DMS79 treated with DMSO at 0.1 percent for 48 hours (cell line): ENCODE measurements at places on chromosomes 4 and X.

DNA sequence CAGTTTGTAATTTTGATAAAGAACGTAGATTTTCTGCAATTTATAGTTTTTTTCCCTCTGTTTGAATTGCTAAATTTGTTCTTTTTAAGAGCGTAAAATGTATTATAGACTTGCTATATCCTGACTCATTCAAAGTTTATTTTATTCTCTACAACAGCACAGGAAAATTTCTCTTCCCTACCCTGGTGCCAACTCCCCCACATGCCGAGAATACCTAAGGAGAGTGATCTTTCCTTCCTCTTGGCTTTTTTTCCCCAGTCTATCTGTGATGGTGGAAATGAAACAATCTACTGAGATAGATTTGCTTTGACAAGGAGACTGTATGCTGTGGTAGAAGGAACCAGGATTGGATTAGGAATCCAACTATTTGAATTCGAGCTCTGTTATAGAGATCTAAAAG lies 271.6 kb downstream of the TLL1 start:
- DNase-seq: no peak

GRCh38 chrX:108419401-108419800 lies 18.8 kb downstream of the COL4A6 start:
- DNase-seq: no peak

DNA sequence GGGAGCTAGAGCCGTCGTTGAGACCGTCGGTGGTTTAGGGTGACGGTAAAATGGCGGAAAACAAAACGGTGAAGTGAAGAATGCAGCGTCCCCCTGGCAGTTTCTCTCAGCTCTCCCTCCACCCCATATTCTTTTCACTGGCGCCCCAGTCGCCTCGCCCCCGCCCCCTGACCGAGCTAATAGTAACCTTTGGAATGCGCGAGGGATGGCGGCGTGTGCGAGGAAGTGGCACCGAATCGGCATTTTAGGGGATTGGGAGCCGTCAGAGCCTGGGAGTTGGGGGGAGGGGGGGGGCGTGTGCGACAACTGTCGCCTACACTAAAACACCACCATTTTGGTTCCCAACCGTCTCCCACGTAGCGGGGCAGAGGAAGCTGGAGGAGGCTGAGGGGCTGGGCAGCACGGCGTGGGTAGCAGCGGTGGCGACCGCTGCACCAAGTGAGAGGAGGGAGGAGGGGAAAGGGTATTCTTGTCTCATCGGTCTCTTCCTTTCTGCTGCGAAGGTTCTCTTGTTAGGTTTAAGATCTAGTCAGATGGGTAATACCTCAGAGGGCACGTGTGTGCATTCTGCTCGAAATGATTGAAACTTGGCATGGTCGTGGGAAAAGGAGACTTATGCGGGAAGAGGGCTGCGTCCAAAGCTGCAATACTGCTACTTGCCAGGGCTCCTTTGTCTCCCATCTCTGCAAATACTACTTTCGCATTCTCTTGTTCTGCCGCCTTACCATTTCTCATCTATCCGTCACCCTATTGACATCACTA lies 840 bp downstream of the ZNF711 start:
- DNase-seq: peak; percentile 29

GRCh38 chr4:41882625-41883347 lies 52.4 kb upstream of the TMEM33 start:
- DNase-seq: peak; percentile 24

DNA sequence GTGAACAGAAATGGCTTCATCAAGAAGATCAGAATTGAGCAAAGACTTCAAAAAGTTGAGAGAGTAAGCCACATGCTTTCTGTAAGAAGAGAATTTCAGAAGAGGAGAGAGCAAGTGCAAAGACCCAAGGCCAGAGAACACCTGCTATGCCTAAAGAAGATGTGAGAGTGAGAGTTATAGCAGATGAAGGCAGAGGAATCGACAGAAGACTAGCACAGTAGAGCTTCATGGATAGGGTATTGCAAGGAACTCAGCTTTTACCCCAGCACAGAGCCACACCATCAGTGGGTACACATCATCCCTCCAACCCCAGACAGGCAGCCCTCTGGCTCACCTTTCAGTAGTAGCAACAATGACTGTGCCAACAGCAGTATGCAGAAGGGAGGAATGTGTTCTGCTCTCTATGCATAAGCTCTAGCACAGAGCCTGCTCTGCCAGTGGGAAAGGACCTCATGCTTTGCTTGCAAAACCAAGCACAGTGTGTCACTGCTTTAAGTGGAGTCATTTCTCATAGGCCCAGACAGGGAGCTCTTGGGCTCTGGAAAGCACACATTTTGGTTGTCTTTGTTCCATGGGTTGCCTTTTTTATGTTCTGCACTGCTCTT lies 318.6 kb downstream of the NAF1 start:
- no peak for DNase-seq

GRCh38 chr4:18999595-18999994 lies 978.0 kb upstream of the LCORL start:
- DNase-seq: no peak

- no peak for DNase-seq
Observed at GRCh38 chrX:126177133-126177840, 11.2 kb upstream of the DCAF12L2 start.

- no peak for DNase-seq
Observed at GRCh38 chr4:132026166-132026565, 1122.9 kb upstream of the PCDH10 start.

GRCh38 chrX:10062352-10062751 lies 94.4 kb upstream of the CLCN4 start:
- no peak for DNase-seq

GRCh38 chrX:11363069-11363594 lies 69.9 kb downstream of the AMELX start:
- DNase-seq: no peak

DNA sequence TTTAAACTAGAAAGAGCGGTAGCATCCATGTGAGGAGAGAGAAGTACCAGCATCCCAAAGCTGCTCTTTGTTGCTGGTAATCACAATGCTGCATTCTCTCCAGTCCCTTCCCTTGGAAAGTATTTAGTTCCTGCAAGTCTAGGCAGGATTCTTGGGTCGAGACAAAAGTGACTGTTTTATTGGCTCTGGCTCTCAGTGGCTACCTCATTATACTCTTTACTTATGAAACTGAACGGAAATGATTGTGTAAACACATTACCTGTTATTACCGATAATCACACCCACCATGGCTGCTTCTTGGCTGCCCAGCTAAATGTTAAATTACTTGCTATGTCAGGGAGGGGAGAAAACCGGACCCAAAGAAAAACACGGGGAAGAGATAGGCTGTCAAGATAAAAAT lies 26.2 kb downstream of the ATXN3L start:
- DNase-seq: no peak

DNA sequence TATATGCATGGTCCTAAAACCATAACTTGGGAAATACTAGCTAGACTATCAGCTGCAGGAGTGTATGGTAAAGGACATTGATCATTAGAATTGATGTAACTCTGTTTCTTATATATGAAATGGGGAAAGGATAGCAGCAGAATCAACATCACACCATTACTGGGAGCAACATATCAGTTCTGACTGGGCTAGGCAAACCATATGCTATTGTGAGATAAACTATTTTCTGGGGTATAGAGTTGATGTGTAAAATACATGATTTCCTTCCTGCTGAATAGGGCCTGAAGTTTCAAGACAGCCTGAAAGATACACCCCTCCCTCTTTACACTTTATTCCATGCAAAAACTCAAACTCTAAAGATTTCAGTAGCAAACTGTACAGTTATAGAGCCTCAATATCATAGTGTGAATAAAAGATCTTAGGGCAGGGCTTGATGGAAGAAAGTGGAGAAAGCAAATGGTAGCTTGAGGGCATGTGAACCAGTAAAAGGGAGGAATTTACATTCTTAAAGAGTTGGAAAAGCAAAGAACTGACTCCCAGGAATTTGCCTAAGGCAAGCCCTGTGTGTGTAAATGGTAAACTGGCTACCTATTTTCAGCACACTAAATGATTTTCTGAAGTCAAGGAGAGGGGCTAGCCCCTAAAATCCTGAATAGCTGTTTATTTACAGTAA lies 404.1 kb downstream of the MAPK10 start:
- no peak for DNase-seq

- DNase-seq: no peak
Observed at GRCh38 chr4:24801136-24801855, 5.9 kb downstream of the SOD3 start.

DNA sequence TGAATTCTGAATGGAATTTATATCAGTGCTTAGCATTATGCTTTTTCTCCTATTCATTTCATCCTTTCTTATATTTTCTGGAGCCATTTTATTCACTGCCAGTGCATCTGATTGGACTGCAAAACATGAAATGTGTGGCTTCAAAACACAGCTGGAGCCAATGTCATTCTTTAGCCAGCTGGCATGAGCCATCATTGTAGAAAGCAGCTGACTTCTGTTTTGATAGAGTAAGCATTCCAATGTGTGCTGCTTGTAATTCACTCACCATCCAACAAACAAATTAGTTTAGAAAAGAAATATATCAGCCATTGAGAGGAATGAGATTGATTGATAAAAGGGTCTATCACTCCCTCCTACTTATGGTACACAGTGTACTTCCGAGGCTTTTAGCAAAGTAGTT lies 2616.0 kb downstream of the ARAP2 start:
- DNase-seq: no peak

GRCh38 chrX:40199704-40200103 lies 101.9 kb upstream of the BCOR start:
- DNase-seq: no peak

DNA sequence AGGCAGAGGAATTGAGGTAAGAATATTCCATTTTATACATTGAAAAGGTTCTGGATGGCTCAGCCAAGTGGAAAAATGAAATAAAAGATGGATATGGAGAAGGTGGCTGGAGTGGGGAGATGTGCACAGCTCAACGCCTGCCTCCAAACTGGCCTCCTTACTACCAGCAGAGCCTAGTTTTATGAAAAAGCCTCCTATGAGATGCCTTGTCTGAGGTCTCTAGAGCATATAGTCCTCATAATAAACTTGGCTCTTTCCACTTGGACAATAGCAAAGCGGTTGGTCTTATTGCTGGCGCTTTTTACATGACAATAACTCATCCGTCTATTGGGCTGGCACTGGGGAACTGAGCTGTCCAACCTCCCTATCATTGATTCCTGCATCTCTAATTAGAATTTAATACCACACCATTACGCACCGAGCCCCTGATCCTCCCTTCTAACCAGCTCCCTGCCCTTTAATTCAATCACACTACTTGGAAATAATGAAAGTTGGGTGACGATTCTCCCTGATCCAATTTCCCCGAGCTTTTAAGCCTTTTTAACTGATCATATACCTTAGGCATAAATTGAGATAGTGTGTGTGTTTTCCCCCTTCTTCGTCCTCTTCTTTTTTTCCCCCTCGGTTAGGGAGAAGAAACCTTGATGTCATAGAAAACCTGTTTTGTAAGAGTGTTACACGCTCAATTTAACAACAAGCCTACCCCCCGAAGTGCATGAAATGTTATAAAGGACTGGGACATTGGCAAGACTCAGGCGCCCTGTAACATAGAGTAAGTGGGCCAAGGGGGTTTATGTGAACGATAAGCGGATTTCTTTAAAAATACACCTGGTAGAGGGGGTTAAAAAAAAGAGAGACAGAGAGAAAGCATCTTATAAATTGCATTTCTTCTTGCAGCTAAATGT lies at the start of gene PHOX2B:
TSS of gene PHOX2B (minus strand) at position 155 of the 905 bp plus-strand sequence. CDS start at position 40, 115 bp downstream.
- peak; percentile 23 for DNase-seq

DNA sequence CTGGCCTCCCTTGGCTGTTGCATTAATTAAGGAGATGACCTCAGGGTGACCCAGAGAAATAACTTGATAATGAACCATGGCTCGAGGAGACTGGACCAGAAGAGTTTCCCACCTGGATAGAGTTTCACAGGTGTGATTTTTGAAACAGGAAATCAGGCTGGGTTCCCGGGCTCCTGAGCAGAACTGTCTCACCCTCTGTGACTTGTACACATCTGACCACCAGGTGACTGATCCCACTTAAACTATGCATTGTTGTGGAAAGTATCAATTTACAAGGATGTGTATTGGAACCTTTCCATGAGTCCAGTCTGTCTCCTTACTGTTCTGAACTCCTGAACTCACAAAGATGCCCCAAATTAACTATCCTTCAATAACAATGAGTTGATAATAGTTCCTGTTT lies 220.3 kb downstream of the PTTG2 start:
- DNase-seq: no peak

GRCh38 chr4:54234497-54235205 lies 5.6 kb downstream of the PDGFRA start:
- no peak for DNase-seq

GRCh38 chrX:119503484-119503861 lies 35.2 kb downstream of the SLC25A5 start:
- DNase-seq: peak; percentile 30

GRCh38 chr4:71570492-71570891 lies 213.4 kb downstream of the GC start:
- DNase-seq: no peak

- no peak for DNase-seq
Observed at GRCh38 chr4:39045827-39046221, 13.6 kb upstream of the TMEM156 start.

DNA sequence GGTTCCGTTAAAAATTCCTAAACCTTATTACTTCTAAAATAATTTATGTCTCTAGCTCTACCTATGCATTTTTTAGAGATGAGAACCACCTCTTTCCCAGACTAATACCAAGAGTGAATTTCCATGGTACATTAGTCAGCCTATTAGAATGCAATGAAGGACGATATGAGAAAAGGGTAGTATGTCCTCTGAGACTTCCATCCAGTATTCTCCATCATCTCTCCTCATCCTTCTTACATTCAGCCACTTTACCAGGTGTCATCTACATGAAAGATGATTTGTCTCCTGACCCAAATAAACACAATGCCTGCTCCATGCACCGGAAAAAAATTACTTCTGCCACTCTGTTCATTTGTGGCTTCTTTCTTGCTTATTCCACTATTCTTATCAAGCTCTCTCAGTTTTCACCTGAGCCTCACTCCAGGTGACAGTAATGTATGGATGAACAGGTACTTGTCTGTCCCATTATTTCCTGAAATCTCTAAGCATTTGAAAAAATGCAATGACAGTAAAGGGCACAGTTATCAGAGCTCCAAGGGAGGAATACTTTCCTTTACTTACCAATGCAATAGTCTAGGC lies 97.9 kb downstream of the MAB21L2 start:
- DNase-seq: no peak

GRCh38 chr4:176753049-176753448 lies 39.7 kb downstream of the VEGFC start:
- DNase-seq: no peak

DNA sequence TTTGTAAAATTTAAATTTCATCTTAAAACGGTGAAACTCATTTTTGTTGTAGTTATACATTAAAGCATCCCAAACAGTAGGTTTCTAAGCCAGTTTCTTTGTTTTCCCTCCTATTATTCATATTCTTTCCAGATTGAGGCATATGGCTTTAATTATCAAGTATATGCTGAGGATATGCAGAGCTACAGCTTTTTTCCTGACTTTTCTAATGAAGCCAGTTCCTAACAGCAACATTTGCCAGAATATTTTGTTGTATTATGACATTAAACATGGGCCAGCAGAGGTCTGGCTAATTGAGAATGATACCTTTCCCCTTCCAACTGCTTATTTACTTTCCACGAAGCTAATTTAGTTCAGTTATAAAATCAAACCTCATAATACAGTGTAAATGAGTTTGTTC lies 75.3 kb downstream of the SLIT2 start:
- DNase-seq: no peak
